ENCODE measurements at places on chromosomes 7 and 10. TPM values are rescaled to one million over a fixed set of nuclear protein-coding genes. Genes with fewer than 3 reads are reported as not detected.
A peak's percentile ranks its signal among the peaks of the same experiment; 100 is the strongest.

MMD2 gene
- not detected for total RNA-seq

- peak; percentile 12 for DNase-seq
These were observed 462 bp downstream of the KIAA1549 start for GRCh38 chr7:138980563-138981291.

- DNase-seq: no peak
These were observed 8.3 kb downstream of the AEBP1 start for GRCh38 chr7:44112231-44112996.

UCMA gene
- total RNA-seq: not detected

SCART1 gene
- total RNA-seq: 3.8 TPM

GRCh38 chr7:38846280-38846679, 62.7 kb downstream of the VPS41 start:
- no peak for DNase-seq

GRCh38 chr10:12973149-12973718, 28.3 kb downstream of the CCDC3 start:
- no peak for DNase-seq

GRCh38 chr7:34057136-34057535, 151.8 kb downstream of the BMPER start:
- no peak for DNase-seq

- DNase-seq: no peak
These were observed 15.7 kb upstream of the RELN start for GRCh38 chr7:104005197-104005596.

Measured in thyroid gland (tissue), 4 donors.